ENCODE measurements at places on chromosomes 11 and 22.

GRCh38 chr22:31923136-31923535 lies 21.2 kb upstream of the YWHAH start:
- DNase-seq, result no peak

DNA sequence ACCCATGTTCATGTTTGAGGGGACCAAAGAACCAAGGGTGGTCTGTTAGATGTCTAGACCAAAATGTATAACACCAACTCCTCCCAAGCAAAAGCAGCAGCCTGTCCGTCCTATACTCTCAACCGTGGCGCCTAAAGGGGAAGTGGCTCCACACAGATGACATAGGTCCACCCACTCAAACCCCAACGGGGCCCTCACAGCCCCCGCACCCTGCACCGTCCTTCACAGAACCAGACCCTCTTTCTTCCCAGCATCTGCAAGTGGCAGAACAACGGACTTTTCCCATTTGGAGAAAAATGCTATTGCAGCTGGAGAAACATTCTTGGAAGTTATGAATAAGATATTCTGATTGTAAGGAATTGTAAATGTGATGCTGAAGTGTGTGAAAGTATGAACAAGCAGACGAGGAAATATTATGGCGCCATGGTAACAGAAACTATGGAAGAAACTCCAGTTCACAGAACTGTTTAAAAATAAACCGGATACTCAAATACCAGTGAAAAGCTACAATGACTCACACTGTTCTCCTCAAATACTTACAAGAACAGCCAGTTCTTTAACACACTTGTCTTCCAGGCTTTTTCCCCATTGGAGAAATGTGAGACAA lies 76.5 kb upstream of the ARFGAP3 start:
- peak; percentile 91 for DNase-seq

- DNase-seq, result no peak
Observed at GRCh38 chr11:128469220-128469619, 118.1 kb downstream of the ETS1 start.

GRCh38 chr11:65719871-65720210 lies 757 bp downstream of the RNASEH2C start:
- no peak for DNase-seq

DNA sequence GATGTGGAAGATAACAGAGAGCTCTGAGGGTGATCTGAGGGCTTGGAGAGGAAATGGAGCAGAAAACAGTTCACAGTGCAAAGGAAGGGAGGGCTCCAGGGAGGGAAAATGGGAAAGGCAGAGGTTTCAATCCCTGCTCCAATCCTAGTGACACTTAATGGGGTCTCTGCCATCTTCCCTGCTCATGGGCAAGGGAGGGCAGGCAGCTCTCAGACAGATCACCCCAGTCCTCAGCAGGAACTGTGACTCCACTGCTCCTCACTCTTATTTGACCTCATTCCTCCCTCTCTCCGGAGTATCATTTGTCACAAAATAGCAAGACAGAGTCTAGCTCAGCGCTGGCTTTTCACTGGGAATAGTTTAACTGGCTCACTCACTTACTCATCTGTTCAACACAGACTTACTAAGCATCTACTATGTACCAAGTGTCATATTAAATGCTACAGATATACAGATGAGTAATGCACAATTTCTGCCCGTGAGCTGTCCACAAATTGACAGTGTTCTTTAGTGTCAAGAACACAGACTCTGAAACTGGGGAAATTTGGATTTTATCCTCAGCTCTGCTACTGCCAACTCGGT lies 817.4 kb downstream of the OPCML start:
- DNase-seq, result peak; percentile 32

DNA sequence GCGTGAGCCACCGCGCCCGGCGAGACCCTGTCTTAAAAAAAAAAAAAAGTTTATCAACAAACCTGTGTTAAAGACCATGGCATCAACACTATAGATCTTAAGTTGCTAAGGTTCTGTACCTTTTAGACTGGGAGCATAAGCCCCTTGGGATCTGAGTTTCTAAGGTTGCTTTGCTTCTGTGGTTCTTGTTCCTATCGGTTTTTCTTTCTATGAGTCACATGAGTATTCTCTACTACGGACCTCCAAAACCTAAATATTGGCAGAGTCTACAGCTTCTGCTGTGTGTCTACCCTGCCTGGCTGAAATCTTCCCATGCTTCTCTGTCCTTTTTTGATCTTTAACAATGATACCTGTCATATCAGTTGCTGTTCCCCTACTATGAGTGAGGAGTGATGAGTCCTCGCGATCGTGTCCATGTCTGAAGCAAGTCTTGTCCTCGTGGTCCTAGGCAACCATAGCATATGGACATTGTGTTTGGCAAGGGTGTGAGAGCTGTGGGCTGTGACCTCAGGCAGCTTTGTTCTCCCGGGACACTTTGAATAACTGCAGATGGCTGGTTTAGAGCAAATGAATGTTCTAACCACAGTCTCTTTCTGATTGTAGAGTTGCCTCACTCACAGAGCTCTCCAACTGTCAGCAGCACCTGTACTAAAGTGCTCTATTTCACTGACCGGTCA lies 9.0 kb upstream of the DLAT start:
- peak; percentile 36 for DNase-seq

DNA sequence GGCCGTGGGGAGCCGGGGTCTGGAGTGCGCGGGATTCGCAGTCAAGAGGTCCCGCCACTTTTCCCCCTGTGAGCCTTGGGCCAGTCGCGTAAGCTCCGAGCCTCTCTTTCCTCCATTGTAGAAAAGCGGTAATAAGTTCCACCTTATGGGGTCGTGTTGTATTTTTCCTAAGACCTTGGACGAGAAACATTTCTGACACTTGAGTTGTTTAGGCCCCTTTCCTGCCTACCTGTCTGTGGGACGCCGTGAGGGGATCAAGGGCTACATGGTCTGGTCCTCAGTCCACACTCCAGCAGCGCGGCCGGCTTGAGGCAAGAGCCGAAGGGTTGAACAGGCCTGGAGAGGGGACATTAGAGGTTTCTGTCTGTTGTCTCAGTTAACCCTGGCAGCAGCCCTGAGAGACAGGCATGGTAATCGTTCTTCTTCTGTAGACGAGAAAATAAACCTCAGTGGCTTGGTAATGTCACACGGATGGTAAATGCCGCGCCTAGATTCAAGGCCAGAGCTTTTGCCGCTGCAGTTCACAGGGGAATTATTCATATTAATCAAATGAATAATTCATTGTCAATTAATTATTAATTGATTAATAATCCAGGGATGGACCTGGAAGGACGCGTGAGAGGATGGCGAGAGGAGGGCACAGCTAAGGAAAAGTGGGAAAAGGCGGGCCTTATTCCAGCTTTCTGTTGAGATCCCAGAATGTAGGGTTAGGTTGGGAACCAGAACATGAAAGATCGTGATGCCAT lies 545 bp downstream of the FEN1 start:
- DNase-seq, result no peak

GRCh38 chr11:4684631-4685285 lies 12.9 kb downstream of the OR51E2 start:
- DNase-seq, result no peak

DNA sequence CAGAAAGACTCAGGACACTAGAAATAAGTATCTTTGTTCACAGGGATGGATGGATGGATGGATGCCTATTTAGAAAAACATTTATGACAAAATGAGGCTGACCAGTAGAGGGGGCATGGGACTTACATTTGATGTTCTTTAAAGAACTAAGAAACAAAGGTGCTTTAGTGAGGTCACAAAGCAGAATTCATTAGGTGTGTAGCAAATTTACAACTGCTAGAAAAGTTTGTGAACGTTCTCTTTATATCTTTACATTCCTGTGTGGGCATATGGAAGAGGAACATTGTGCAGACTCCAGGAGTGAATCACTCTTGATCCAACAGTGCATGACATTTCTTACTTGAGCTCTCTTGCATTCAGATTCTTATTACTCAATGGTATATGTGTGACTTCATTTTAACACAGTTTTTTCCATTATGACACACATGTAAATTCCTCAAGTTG lies 15.8 kb upstream of the SIK2 start:
- DNase-seq, result peak; percentile 54

DNA sequence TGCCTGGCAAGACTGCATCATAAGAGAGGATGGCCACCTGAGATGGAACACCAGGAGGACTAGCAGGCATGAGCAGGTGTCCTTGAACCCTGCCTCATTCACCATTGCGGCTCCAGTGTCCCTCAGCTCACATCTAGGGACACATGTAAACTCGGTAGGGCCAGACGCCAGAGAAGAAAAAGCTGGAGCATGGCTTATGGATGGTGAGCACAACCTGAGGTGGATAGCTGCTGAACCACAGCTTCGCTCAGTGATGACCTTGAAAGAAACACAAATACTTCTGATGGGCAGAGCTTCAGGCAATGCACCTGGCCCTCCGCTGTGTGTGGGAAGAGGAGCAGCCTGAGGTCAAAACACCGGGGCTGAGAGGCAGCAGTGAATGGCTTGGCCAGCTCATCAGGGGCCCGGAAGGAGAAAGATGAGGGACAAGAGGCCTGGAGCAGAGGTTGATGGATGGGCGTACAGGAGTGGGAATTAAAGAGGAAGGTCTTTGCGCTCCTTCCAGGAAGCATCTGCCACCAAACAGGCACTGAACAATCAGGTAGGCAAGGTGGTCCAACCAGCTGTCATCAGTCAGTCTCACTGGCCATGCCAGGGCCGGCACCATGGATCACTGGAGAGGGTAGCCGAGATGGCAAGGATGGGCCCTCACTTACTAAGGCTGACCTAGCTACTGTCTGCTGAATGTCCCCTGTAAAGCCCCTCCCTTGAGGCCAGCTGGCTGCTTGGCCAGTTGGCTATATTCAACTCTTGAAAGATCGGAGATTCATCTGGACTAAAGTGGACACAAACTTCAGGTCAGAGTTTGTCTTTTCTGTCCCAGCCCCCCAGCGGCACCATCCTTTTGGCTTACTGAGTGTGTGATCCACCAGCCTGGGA lies 89.7 kb downstream of the MYEOV start:
- no peak for DNase-seq

GRCh38 chr11:44637487-44637886 lies 72.0 kb downstream of the CD82 start:
- no peak for DNase-seq

DNA sequence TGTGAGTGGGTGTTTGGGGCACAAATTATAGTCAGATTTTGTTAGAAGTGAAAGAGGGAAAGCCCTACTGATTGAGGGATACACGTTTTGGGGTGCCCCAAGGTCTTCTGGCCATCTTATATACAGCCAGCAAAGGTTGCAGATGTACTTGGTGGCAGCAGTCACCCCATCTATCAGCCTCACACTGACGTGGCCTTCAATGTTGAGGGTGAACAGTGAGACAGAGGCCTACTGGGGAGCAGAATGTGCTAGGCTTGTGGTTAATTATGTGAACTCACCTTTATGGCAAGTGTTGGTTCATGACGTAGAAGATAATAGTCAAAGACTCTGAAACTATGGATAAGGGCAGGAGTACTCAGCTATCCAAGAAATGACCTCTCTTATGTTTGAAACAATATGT lies 121.2 kb downstream of the TRIM44 start:
- no peak for DNase-seq

GRCh38 chr22:31344578-31345330 lies 1.4 kb downstream of the PATZ1 start:
- DNase-seq, result peak; percentile 55

- no peak for DNase-seq
Observed at GRCh38 chr11:2273311-2273710, 2.9 kb upstream of the ASCL2 start.

DNA sequence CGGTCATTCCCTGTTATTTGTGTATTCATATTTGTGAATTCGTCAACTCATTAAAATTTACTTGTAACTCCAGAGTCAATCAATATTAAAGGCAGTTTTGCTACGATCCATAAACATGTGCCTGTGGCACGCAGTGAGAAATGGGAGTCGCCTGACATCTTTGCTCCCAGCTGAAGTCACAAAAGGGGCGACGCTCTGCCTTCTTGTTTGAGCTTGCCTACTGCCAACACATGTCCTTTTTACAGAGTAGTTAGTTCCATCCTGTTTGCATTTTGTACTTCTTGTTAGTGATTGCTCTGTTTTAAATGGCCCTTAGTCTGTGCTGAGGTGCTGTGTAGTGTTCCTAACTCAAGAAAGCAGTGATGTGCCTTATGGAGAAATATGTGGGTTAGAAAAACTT lies 305.3 kb downstream of the ETS1 start:
- no peak for DNase-seq

DNA sequence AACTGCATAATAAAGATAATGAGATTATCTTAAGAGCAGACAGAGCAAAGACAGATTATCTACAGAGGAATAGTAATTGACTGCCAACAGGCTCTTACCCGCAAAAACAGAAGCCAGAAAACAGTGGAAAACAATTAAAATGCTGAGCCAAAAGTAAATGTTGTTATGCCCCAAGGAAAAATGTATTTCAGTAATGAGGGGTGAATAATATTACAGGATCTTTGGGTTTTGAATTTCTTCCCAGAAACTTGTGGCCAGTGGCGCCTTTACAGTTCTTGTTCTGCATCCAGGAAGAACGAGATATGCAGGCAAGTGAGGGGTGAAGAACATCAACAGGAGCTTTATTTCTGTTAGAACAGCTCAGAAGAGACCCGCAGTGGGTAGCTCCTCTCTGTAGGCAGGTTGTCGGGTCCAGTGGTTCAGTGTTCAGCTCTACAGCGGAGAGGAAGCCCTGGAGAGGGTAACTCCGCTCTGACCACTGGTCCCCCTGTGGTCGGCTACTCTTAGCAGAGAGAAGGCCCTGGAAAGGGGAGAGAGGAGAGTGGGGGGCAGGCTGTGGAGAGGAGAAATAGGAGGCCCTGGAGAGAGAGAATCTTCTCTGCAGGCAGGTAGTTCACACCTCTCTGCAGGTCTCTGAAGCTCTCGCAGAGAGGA lies 51.8 kb upstream of the SC5D start:
- peak; percentile 45 for DNase-seq

- no peak for DNase-seq
Observed at GRCh38 chr11:59076876-59077571, 9.1 kb upstream of the GLYATL1B start.

GRCh38 chr22:39731481-39731880 lies 160.9 kb downstream of the CACNA1I start:
- no peak for DNase-seq

DNA sequence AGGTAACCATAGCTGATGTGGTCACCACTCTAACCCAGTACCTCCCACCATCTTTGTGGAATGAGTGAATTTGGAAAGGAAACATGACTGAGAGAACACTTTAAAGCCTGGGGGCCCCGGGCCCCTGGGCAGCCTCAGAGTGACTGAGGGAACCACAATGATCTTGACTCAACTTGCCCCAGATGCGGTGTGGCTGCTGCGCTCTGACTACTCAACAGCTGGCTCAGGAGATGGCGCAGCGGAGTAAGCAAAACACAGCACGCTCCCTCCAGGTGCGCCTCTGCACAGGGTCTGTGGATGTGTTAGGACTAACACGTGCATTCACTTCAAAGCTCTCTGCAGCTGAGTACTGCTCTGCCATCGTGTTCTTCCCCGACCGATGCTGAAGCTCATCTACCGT lies 5.9 kb downstream of the RNF215 start:
- no peak for DNase-seq
